ENCODE measurements at places on chromosomes 16 and 17.
A peak's percentile ranks its signal among the peaks of the same experiment; 100 is the strongest.

DNA sequence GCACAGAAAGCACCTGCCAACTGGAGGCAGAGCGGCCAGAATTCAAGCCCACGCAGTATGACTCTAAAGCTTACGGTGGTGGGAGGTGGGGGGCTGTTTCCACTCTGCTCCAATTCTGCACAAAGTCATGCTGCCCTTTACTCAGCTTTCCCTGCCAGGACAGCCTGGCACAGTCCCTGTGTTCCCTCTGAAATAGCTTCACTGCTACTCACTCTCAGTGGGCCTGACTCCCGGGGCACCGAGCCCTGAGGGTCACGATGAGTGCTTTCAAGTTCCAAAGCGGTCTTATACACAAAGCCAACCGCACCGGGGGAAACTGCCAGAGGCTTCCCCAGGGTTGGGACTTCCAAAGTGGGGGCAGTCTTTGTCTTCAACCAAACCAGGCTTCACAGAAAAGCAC, 306.1 kb upstream of the XYLT1 start:
- no peak for DNase-seq

- DNase-seq: no peak
Observed at GRCh38 chr16:67050796-67051195, 21.8 kb downstream of the CBFB start.

- DNase-seq: no peak
Observed at GRCh38 chr16:27690608-27691007, 140.7 kb downstream of the KATNIP start.

DNA sequence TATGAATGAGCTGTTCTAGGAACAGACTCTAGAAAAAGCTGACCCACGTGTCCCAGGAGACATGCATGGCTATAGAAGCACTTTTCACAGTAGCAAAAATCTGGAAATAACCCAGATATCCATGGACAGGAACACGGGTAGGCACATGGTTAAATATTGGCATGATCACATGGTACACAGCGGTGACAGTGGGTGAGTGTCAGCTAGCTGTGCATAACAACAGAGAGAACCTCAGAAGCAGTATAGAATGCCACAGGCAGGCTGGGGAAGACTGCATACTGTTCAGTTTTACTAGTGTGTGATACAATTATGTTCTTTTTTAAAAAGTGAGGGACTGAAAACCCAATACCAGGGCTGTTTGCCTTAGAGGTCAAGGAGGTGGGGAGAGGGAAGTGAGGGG, 31.4 kb downstream of the EPN2 start:
- no peak for DNase-seq

DNA sequence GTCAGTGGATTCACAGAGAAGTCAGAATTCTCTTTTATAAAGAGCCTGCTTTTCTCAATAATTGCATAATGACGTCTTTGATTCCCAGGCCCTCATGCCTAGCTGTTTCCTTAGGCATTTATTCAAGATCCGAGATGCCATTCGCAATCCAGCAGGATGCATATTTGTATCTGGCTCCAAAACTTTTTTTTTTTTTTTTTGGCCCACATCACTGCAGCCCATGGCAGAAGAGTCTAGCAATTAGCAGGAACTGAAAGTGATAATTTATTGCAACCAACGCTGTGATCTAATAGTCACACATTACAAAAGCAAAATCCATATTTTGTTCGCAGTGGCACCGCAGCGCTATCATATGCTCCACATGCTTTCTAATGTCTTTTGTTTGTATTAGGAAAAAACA, 503.4 kb downstream of the MAF start:
- DNase-seq: no peak

DNA sequence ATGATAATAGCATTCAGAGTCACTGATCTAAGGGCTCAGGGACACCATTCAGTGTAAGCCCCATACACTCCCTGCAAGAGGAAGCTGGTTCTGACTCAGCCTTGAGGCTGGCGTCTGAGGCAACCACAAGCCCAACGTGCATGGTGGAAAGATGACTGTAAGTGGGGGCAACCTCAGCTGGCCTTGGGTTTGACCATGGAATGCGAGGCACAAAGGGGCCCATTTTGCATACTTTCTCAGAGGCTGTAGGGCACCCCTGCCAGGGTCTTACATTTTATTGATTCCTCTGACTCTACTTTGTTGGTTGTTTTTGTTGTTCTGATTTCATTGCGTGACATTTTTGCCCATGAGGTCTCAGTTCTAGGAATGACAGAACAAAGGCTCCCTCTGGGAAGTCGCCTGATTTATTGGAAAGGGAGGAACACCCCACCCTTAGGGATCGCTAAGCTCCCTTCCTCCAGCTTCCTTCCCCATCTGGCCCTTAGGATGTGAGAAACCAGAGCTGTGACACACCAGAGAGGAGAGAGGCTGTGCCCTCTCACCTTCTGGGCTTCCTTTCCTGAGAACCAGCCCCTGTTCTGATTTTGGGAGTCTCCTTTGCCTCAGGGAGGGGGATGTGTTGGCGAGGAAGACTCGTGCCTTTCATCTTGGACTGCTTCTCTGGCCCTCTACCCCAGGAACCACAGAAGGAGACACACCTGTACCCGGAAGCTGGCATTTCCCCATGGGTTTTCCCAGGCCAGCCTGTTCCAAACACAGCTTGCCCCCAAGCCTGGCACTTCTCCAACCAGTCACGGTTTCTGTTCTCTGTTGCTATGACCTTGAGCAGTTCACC, 5.6 kb upstream of the CIITA start:
- DNase-seq: no peak

DNA sequence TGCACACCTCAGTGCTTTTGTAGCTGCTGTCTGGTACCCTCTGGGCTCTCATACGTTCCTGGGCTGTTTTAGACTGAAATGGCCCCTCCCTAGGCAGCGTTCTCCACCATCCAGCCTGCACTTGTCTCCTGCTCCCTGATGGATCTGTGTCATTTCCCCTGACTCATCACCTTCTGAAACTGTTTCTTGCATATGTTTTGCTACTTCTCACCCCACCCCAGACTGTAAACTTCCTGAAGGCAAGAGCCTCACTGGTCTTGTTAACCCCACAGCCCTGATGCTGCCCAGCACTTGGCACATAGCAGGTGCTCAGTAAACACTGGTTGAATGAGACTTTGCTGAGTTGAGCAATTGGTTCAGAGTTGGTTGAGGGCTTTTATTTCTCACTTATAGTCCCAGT, 78.7 kb downstream of the CRISPLD2 start:
- no peak for DNase-seq

DNA sequence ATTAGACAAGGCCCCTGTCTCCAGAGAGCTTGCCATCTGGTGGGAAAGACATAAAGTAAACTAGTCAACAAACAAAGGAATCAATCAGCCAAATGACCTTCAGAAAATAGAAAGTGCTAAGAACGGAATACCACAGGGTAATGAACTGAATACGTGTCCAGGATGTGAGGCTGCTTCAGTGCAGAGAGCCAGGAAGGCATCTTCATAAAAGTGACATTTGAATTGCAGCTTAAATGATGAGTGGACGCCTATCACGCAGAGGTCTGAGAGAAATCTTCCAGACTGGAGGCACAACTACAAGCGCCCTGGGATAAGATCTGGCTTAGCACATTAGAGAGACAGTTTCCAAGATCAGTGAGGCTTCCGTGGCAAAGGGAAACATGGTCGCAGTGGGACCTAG, 574.1 kb upstream of the CDH8 start:
- no peak for DNase-seq

- no peak for DNase-seq
Observed at GRCh38 chr16:14307527-14308367, 236.6 kb downstream of the MRTFB start.

GRCh38 chr17:29293890-29294579, at the start of gene NUFIP2:
NUFIP2 (minus strand) TSS chr17:29294148; CDS start chr17:29294059, 89 bp downstream.
- DNase-seq: peak; percentile 98
